ENCODE measurements at places on chromosomes 16 and 17.

DNA sequence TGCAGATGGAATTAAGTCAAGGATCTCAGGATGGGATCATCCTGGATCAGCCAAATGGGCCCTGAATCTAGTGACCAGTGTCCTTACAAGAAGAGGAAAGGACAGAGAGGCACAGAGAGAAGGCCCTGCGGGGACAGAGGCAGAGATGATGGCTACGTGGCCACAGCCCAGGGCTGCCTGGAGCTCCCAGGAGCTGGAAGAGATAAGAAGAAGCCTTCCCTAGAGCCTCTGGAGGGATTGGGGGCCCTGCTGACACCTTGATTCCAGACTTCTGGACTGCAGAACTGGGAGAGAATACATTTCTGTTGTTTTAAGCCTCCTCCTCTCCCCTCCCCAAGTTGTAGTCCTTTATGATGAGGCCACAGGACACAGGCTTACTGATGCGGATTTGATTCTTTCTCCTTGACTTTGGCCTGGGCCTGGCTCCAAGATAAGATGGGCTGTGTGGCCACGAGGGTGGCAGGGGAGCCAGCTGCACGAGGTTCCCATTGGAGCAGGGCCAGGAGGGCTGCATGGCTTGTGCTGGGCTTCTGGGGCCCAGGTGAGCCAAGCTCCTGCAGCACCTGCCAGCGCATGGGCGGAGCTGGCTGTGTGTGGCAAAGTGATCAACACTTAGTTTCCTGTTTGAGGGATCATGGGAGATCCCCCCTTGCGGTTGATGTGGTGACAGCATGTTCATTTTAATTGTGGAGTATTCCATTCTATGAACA is 146.1 kb downstream of the IRF8 start:
- DNase-seq, result peak; percentile 47

DNA sequence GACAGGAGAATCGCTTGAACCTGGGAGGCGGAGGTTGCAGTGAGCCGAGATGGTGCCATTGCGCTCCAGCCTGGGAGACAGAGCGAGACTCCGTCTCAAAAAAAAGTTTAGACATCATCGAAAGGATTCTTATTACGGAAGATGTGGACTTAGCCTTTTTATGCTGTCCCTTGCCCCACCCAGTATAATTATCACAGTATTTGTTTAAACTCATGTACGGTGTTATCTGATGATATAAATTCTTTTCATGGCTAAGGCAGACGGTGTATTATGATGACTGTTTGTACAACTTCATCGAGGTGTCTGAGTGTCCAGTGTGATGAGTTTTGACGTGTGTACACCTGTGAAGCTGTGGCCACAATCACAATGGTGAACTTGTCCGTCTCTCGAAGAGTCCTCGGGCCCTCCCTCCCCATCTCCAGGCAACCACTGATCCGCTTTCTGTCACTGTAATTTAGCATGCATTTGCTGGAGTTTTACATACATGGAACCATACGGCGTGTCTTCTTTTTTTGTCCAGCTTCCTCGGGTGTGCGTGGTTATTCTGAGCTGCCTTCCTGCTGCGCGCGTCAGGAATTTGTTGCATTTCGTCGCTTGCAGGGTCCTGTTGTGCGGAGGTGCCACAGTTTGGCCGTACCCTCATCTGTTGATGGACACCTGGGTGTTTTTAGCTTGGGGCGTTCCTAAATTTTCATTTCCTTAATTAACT is 26.2 kb downstream of the BAIAP2 start:
- DNase-seq, result no peak

- no peak for DNase-seq
These were observed 11.7 kb downstream of the SLC7A6OS start for GRCh38 chr16:68298907-68299561.

GRCh38 chr17:54678158-54678557 is 222.5 kb upstream of the TOM1L1 start:
- DNase-seq, result no peak

GRCh38 chr17:63364387-63364786 is 81.7 kb downstream of the CYB561 start:
- no peak for DNase-seq

DNA sequence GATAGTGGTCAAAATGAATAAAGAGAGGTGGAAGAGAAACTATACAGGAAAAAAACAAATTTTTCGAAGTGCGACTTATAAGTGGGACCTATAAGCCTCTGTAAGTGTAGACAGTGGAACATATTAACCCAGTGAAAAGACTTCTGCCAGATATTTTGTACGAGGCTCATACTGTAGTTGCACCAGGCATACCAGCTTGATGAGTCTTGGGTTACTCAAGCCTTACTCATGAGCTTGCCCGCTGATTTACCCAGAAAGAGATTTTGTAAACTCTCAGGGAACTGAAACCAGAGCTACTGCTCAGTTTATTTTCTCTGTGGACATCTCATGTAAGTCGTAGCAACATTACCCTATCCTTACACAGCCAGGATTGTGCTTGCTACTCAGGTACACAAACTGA is 708.0 kb upstream of the SOX9 start:
- no peak for DNase-seq

Data from CD4-positive, alpha-beta T cell treated with Interleukin-1 beta for 1 hour (primary cell).